ENCODE measurements at places on chromosomes 3 and 15. TPM values are rescaled to one million over a fixed set of nuclear protein-coding genes. Genes with fewer than 3 reads are reported as not detected.

GRCh38 chr3:123285066-123285465 is 83.3 kb downstream of the SEC22A start:
- DNase-seq = no peak

DNA sequence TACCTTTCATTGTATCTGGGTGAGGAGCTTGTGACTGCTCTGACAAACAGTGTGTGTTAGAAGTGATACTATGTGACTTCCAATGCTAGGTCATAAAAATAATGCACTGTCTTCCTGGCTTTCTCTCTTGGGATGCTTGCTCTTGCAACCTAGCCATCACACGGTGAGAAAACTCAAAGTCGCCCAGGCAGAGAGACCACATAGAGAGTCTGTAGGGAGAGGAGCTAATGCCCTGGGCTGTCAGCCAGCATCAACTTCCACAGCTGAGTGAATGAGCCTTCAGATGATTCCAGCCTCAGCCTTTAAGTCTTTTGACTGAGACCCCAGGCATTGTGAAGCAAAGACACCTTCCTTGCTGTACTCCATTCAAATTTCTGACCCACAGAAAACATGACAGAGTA is 220.6 kb upstream of the SGO1 start:
- DNase-seq = no peak

DNA sequence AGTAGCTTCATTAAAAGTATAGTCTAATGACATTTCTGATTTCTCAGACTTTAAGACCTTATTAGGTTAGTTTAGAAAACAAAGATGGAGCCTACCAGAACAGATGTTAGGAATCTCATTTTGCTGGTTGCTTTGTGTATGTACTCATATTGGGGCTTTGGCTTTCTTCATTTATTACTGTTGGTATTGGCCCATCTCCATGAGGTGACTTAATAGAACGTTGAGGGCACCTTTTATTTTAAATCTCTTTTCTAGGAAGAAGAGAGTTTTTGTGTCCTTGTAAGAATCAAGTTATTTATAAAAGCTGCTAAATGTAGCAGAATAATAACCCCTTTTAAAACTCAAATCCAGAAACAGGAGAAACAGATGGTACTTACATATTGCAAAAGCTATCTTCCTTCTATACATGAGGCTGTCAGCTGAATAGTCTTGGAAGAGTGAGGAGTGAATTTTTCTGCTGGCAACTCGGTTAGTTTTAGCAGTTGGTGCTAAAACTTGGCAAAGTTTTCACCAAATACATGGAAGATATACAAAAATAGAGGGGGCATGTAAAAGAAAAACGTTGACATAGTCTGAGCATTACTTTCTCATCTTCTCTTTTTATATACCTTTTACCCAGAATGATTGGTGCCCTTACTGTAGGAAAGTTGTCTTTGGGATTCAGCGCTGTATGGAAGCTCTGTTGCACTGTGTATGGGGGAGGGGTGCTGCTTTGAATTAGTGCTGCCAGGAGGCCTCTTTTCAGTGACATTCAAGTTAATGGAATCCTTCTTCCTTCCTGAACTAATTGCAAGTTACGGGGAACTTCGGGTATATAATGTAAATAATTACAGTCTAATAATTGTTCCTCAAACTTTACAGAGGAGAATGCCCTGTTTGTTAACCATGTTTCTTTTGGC is 35.8 kb downstream of the CTNNB1 start:
- DNase-seq = no peak

- DNase-seq = no peak
These were observed 22.2 kb downstream of the CCDC39 start for GRCh38 chr3:180657094-180657493.

DNA sequence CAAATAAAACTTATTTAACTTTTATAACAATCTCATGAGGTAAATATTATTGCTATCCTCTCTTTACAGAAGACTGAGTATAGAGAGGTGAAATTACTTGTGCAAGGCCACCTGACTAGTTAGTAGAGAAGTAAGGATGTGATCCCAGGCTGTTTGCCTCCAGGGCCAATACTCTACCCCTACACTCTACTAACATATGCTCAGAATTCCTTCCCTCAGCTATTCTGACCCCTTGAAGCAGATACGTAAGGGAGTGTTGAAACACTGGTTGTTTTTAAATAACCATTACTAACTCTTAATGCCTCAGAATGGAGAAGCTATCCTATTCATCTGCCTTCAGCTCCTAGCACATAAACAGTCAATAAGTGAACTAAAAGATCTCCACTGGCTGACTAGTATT is 24.1 kb downstream of the CSTA start:
- DNase-seq = no peak

GRCh38 chr15:48077616-48078184 is 43.1 kb upstream of the SLC24A5 start:
- DNase-seq = no peak

ITGB5 gene
- total RNA-seq = 109 TPM

DNA sequence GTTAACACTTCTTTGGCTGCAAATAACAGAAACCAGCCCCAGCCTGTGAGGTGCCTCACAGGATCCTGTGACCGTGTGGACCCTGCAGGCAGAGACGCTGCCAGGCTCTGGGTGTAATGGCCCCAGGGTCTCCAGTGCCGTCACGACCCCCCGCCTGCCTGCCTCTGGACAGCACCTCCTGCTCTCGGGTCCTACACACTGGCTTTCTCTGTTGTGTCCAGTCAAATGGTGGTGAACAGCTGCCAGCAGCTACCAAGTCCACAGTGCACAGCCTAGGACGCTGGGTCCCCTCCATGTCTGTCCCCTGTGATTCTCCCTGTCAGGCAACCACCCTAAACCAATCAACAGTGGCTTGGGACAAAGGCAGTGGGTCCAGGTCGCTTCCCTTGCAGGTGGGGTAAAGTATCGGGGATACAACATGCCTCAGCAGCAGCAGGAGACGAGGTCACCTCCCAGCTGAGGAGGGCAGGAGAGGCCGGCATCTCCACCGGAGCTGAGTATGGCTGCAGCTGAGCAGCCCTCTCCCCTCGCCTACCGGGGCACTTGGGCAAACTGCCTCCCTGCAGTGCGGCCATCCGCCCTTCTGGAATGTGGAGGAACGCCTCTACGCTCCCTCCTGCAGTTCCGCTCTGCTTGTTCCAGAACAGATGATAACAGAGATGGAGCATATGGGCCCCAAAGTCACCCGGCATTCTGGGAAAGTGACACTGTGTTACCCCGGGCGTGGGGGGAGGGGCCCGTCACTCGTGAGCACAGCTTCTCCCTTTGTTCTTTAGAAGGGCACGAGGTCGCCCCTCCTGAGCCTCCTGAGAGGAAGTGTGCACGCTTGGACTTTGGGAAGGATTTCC is 21.1 kb upstream of the SKOR1 start:
- no peak for DNase-seq

DNA sequence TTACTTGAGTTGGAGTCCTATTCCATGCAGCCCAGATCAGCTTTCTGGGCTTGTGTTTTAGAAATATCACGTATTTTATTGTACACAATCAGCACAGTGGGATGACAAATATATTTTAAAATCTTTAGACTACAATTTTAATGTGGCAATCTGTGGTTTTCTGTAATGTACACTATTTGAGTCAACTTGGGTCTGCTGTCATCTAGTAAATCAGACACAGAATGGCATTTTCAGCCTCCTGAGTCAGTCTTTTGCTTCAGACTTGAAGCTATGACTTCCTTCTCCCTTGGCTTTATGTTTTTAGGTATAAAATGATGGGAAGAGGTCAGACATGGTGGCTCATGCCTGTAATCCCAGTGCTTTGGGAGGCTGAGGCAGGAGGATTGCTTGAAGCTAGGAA is 232.1 kb downstream of the NECTIN3 start:
- no peak for DNase-seq

DNA sequence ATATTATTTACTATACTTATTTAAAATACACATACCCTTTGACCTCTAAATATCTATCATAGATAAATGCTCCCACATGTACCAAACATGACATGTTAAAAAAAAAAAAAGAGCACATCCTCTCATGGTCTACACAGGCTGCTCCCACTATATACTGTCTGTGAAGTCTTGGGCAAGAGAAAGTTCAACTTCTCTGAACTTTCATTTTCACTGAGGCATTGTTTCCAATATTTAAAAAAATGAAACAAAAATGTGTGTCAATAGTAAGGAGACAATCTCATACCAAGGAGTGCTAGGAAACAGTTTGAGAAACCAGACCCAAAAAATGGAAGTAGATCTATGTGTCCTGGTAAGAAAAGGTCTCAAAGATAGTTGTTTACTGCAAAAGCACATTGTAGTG is 29.3 kb downstream of the SLC4A7 start:
- DNase-seq = no peak

GRCh38 chr3:197256836-197257444 is 41.5 kb downstream of the DLG1 start:
- DNase-seq = no peak

GRCh38 chr3:145124900-145125678 is 1035.9 kb downstream of the PLOD2 start:
- no peak for DNase-seq

DNA sequence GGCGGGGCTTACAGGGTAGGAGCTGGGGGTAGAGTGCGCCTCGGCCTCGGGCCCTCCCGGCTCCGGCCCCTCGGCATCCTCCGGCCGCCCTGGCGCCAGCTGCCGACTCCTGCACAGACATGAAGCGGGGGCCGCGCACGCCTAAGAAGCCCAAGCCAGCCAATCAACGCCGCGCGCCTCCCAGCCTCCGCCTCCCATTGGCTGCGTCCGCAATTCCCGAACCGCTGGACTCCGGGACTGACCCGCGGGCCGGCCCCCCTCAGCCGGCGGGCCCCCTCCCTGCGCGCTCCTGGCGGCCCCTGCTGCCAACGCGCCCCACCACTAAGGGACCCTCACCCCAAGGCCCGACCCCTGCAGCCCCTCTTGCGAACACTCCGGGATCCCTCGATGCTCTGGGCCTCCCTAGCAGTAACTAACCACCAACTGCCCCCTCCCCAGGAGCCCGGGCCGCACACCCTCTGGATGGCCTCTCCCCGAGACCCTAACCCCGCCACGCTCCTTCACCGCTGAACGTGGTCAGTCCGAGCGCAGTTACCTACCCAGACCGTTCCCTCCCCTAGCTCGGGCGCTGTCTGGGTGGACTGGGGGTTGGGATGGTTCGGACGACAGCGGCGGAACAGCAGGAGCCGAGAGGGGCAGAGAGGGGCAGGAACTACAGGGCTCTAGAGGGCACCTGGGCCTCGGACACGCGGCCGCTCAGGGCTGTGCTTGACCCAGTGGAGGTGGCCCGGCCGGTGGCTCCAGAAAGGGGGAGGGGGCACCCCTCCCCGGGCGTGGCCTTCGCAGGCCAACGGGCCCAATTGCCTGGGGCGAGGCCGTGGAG is 5.0 kb downstream of the GATA2 start:
- DNase-seq = peak; percentile 92

WDR76 gene
- total RNA-seq = 1.5 TPM
